Activated CD8-positive, alpha-beta memory T cell treated with anti-CD3 and anti-CD28 coated beads for 1 hour (primary cell): ENCODE measurements at places on chromosomes 11 and 22.

- peak; percentile 17 for DNase-seq
Measured at GRCh38 chr11:19071255-19071654, 10.7 kb upstream of the MRGPRX2 start.

- DNase-seq, result no peak
Measured at GRCh38 chr11:115008799-115009198, 330.5 kb downstream of the NXPE2 start.

GRCh38 chr11:100636536-100636935 lies 50.6 kb upstream of the ARHGAP42 start:
- no peak for DNase-seq

- no peak for DNase-seq
Measured at GRCh38 chr11:60890696-60891095, 15.7 kb downstream of the PRPF19 start.

DNA sequence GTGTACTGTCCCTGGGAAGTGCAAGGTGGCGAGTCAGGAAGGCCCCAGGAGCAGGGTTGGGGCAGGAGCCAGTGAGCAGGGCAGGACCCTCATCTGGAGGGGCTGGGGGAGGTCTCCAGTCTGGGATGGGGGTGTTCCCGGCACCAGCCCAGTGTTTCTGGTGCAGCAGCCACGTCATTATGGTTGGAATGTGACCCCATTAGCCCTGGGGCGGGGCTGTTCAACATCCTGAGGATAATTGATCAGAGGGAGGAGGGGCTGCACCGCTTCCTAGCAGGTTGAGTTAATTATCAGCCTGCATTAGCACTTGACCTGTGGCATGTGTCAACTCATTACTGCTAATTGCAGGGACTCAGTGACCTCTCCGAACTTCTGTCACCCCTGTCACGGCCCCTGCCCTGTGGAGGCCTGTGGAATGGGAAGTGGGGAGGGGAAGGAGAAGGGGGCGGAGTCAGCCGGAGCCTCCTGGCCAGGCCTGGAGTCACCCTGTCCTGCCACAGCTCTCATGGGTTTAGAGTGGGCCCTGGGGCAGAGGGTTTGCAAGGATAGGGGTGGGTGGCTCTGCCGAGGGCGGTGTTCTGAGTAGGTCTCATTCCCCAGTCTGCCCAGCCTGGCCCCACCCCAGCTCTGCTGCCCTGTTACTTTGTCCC lies 52.8 kb upstream of the CCDC188 start:
- no peak for DNase-seq

DNA sequence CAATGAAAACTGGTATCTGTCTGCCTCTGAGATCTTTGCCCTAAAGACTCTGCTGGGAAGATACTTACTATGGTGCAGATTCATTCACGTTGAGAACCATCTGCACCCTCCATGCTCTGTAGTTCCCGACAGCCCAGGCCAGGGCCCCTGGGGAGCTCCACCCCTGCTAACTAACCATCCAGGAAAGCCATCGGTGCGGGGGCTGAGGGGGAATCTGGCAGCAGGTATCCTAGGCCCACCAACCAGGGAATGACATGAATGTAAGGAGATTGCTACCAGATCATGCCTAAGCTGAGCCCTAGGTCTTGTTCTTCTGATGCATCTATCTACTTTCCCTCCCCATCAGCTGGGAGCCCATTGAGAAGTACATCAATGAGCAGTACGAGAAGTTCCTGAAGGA lies 11.3 kb upstream of the WBP2NL start:
- no peak for DNase-seq

GRCh38 chr22:50613291-50613981 lies 12.8 kb downstream of the MAPK8IP2 start:
- DNase-seq, result no peak

DNA sequence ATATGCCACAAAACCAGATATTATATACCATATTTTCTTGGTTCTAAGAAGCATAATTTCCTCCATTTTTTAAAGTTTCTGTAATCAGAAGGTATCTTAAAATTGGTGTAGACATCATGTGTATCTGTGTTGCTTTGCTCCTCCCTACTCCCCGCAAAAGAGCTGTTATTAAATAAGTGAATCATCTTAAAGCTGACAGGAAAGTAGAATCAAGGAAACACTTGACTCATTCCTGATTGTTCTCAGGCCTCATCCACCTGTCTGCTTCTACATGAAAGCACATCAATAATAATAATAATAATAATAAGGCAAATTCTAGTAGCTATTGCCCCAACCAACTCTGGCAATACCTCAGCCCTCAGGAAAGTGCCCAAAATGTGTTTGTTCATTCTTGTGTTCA lies 26.2 kb upstream of the GUCY1A2 start:
- no peak for DNase-seq

GRCh38 chr11:75810637-75811390 lies 4.2 kb upstream of the UVRAG start:
- no peak for DNase-seq

- no peak for DNase-seq
Measured at GRCh38 chr22:48944433-48944750, 883.3 kb downstream of the BRD1 start.

DNA sequence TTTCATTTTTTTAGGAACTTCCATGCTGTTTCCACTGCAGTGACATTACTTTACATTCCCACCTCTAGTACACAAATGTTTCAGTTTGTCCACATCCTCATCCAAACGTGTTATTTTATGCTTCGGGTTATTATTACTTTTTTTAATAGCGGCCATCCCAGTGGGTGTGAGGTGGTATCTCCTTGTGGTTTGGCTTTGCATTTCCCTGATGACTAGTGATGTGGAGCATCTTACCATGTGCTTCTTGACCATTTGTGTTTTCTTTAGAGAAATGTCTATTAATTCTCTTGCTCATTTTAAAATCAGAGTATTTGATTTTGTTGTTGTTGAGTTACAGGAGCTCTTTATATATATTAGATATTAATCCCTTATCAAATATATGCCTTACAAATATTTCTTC lies 70.3 kb upstream of the ANO1 start:
- no peak for DNase-seq

GRCh38 chr22:23691748-23692423 lies 1.1 kb downstream of the RGL4 start:
- no peak for DNase-seq

GRCh38 chr11:125514336-125515101 lies 18.5 kb upstream of the FEZ1 start:
- DNase-seq, result peak; percentile 13

GRCh38 chr22:23182309-23183060 lies 2.2 kb downstream of the BCR start:
- no peak for DNase-seq

- no peak for DNase-seq
Measured at GRCh38 chr22:17260298-17260697, 41.1 kb upstream of the ADA2 start.

GRCh38 chr11:13745165-13745564 lies 76.7 kb downstream of the FAR1 start:
- DNase-seq, result no peak

- DNase-seq, result no peak
Measured at GRCh38 chr11:118544647-118545010, 13.6 kb downstream of the TMEM25 start.
